Stimulated activated naive CD4-positive, alpha-beta T cell treated with Interleukin-2 at 50 U/mL for 16 hours (primary cell): ENCODE measurements at places on chromosomes 2 and 18.
A peak's percentile ranks its signal among the peaks of the same experiment; 100 is the strongest.

- DNase-seq: no peak
Measured at GRCh38 chr2:66872081-66872985, 437.4 kb downstream of the MEIS1 start.

GRCh38 chr2:50397992-50398765 is 633.8 kb downstream of the NRXN1 start:
- DNase-seq: no peak

DNA sequence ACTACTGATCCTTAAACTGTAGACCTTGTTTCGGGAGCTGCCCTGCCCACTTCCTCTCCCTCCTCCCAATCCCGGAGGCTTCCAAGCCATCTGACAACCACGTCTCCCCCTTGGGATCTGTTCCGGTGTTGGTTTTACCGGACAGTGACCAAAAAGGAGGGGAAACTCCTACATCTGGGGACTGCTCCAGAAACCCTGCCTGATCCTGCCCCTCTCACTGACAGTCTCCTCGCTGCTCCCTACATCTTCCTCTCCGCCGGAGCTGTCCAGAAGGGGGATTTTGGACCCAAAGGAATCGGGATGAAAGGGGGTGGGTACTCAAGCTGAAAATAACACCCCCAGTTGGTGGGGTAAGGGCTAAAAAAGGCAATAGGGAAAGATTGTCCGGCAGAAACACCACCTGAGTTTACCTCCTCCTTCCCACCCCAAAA is 1.5 kb downstream of the INO80D start:
- DNase-seq: peak; percentile 2

DNA sequence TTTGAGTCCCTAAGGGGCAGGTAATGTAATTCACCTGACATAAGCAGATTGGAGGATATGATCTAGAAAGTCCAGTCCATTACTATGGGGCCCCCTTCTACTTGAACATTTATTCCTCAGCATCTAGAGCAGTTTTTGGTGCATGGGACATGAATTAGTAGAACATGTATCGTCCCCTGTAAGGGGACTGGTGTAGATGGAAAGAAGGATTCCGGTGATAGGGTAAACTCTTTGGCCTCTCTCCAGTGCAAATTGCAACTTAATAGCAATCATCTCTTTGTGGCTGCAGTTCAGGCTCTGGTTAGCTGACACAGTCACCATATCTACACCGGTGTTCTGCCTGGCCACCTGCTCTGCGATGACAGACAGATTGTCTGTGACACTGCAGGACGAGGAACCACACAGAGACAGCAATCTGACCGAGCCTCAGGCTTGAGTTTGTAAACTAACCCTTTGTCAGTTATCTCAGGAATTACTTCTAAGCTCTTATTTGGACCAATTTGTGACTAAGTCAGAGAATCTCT is 6.4 kb upstream of the SLC8A1 start:
- DNase-seq: no peak

DNA sequence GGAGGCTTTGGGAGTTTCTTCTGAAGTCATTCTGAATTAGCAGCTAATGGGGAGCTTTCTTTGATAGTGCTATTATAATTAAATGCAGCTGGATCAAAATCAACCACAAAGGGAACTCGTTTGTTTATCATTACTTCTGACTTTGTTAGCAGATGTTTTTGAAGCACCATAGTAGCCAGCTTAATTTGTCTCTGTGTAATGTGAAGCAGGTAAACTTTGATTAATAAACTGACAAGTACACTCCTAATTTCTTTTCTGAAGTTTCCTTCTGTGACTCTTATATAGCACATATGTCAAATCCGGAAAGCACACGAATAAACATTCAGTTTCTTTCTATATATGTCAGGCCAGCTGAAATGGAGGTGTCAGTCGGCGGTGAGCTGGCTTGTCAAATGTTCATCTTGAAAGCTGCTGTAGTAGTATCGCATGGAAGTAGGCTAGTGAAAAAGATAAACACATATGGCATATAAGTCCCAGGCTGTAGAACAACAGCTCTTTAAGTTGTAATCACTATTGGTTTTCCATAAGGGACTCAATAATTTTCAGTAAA is 451.9 kb upstream of the ZEB2 start:
- no peak for DNase-seq

- DNase-seq: no peak
Measured at GRCh38 chr2:151343073-151343472, 14.3 kb upstream of the TNFAIP6 start.

DNA sequence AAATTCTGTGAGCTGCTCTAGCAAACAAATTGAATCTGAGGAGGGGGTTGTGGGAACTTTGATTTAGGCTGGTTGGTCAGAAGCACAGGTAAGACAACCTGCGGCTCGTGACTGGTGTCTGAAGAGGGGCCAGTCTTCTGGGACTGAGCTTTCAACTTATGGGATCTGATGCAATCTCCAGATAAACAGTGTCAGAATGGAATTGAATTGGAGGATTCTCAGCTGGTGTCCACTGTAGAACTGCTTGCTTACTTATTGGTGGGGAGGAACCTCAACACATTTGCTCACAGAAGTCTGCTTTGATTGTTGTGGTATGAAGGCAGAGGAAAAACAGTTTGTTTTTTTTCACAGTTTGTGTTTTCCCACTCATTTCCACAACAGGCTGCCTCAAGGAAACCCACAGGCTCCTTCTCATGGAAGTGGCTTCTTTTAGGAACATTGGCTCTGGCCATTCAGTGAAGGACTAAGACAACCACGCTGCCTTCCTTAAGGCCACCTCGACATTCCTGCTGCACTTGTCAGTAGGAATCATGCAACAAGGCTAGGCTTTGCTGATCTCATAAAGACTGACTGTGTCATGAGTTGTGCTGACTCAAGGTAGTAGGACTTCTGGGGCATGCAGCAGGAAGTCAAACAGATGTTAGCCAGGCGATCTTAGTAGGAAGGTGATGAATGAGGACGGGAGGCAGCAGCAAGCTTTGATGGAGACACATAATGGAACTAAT is 104.7 kb downstream of the TSN start:
- no peak for DNase-seq

DNA sequence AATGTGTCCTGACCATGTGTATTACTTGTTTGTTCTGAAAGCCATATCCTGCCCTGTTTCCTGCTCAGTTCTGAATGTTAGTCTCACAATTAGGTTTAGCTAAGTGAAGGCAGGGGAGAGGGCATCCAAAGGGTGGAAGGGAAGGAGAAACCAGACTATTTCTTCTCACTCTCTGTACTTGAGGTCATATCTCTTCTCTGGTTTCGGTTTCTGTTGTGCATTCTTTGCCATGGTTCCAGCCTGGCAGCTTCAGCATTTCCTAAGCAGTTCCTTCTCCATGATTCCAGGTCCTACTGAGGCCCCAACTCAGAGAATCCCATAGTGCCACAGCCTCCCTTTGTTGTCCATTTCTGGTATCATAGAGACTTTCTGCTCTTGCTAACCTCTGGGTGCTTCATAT is 40.3 kb upstream of the HNMT start:
- DNase-seq: no peak

GRCh38 chr2:75466708-75467311 is 93.9 kb downstream of the EVA1A start:
- no peak for DNase-seq

DNA sequence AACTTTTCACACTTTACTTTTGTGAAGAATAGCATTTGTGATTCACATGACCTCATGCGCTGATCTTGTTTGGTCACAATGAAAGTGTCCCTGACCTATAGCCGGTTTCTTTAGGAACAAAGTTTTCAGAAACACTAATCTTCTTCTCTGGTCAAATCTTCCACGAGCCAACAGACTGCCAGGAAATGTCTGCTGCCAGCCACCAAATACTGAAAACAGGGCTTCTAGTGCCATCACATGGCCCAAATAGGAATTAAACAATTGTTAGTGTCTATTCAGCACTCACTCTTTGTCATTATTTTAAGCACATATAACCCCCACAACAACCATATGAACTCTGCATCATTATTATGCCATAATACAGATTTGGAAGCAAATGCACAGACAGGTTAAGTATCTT is 286.5 kb upstream of the SYT4 start:
- DNase-seq: no peak

DNA sequence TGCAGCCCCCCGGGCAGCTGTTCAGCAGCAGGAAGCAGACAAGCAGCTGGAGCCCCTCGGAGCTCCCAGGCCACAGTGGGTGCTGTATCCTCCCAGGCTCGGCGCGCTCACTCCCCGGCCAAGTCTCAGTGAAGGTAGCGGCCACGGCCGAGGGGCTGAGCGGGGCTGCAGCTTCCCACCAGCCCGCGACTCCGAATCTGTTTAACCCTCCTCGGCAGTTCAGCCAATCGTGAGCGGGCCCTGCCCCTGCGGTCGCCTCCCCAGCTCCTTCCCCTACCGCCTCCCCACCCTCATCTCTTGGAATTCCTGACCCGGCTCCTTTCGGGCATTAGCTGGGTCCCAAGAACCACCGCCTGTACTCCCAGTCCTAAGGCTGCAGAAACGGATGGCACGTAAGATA is at the start of gene RESP18:
RESP18 (minus strand) TSS at position 203 of the 400 bp plus-strand sequence.
- no peak for DNase-seq

DNA sequence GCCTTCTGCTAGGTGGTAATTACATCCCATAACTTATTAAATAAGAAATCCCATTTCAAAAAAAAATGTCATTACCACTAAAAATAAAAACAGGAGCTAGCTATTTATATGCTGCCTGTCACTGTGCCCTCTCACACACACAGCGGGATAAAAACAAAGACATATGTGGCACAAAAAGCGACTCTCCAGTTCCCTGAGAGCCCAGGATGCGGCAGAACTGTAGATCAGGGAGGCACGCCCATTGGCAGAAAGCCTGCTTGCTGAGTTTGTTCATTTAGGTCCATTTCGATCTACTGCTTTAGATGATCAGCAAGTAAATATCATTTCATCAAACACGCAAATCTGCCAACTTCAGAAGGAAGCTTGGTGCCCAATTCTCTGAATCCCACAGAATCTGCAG is 124.4 kb downstream of the TMEM163 start:
- DNase-seq: no peak

DNA sequence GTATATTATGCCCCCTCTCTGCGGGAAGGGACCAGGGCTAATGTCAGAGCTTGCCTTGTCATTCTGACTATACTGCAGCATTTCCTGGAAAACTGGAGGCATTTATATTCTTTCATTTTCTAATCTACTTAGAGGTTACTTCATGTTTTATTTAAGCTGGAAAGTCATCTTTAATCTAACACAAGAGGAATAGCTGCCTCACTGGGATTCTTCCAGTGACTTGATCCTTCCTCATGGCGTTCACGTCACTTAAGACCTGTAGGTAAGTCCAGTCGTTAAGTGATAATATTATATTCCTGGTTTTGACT is 727.6 kb upstream of the DDX18 start:
- no peak for DNase-seq

GRCh38 chr2:200786423-200786822 is 25.3 kb upstream of the BZW1 start:
- DNase-seq: no peak

- DNase-seq: no peak
Measured at GRCh38 chr2:159211447-159212396, 74.8 kb downstream of the WDSUB1 start.

DNA sequence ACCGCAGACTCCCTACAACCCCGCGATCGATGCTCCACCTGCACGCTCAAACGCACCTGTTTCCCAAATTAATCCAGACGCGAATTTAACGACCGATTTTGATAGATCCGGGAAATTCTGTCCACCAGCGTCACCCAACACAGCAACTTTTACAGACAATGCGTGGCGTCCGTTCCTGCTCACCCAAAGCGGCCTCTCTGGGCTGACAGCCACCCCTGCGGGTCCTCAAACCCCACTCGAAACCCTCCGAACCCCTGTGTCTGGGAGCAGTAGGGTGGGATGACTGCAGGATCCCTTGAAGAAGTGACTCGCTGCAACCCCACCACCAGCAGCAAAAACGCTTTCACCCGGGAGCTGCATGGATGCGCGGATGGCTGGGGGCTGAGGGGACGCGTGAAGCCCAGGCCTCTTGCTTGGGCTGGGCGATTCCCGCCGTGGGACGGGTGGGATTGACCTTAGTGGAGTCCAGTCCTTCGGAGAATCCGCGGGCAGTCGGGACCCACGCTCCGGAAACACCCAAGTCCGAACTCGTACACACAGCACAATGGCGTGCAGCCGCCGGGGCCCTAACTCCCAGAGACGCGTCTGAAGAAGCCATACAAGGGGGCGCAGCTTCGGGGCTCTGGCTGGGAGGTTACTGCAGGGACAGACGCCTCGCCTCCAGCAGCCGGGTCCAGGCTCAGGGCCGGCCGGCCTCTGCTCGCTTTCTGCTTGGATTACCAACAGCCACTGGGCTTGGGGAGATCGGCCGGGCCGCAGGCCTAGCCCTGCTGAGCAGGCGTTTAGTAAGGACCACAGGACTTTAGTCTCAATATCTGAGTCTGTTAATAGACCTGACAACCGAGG is 31.1 kb upstream of the ATP6V1B1 start:
- no peak for DNase-seq

DNA sequence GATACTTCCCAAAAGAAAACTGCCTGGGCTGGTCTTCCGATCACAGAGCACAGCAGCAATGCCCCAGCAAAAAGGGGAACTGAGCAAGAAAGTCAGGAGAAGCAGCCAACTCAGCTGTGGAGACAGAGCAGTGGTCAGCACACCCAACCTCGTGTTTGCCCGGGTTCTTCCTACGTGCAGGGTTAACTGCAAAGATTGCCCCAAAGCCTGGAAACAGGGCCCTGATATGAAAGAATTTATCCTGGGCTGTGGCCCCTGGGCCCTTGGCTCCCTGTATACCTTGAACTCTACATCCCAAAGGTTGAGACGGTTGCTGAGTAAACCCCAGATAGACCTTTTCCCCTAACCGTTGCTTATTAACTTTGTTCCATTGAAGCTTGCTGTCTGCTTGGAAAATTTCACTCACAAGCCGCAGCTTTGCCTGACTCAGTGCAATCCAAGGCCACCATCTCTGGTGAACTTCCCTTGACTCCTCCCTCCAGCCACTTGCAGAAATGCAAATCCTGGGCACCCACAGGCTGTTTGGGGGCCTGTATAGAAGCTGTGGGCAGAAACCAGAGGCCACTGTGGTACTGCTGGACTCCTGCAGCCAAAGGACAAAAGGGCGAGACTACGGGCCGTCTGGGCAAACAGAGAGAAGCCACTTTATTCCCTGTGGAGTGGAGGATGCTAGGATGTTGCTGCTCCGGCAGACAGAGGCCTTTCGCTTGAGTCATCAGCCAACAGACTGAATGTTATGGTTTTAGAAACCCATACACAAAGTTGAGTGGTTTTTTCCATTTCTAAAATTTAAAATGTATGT is 18.2 kb downstream of the NRP2 start:
- DNase-seq: no peak

- DNase-seq: no peak
Measured at GRCh38 chr2:143026411-143027054, 102.7 kb upstream of the ARHGAP15 start.

GRCh38 chr2:128327180-128327964 is 8.7 kb upstream of the HS6ST1 start:
- no peak for DNase-seq
